ENCODE measurements at places on chromosomes 12 and 14.

DNA sequence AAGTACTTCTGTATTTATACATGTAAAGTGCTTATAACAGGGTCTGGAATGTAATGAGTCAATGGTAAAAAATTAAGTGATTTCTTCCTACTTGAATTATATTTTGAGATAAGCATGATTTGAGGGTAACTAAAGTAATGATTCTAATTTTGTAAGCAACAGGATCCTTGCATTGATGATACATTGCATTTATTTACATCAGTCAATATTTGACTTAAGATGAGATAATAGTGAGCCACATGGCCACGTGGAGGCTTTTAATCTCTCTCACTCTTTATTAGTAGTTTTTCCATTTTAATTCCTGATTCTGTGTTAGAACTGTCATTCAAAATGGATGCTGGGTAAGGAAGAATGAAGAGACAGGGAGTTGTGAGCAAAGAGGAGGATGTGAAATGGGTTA is 298.1 kb upstream of the PRICKLE1 start:
- no peak for DNase-seq

GRCh38 chr12:124456652-124457152 is 110.7 kb downstream of the NCOR2 start:
- no peak for DNase-seq

- no peak for DNase-seq
These were observed 144.9 kb downstream of the SRGAP1 start for GRCh38 chr12:63989301-63989845.

GRCh38 chr12:122669397-122670070 is 33.6 kb downstream of the HCAR2 start:
- DNase-seq, result no peak

GRCh38 chr12:51011955-51012354 is 14.2 kb downstream of the SLC11A2 start:
- DNase-seq, result no peak

DNA sequence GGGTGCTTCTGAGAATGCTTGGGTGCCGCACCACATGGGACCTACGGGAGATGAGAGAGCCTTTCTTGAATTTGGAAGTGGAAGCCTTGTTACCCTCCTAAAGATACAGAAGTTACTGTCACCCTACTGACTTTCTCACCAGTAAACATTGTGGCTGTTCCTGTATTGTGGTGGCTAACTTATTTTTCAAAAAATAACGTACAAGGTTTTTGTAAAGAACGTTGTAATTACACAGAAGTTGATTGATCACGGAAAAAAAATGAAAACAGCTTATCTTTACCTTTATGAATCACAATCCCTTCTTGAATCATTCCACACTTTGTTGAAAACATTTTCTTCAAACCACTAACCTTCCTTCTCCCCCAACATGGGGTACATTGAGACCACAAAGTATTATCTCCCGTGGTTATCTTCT is 22.0 kb upstream of the PPFIBP1 start:
- no peak for DNase-seq

GRCh38 chr12:85155791-85156190 is 119.6 kb downstream of the LRRIQ1 start:
- peak; percentile 18 for DNase-seq

DNA sequence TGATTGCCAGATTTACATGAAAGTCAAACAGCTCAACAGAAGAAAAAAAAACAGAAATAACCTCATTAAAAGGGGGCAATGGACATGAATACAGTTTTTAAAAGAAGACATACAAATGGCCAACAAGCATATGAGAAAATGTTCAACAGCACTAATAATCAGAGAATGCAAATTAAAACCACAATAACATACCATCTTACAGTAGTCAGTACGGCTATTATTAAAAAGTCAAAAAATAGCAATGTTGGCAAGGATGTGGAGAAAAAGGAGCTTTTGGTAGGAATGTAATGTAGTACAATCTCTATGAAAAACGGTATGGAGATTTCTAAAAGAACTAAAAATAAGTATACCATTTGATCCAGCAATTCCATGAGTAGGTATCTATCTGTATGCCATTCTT is 272.1 kb downstream of the CEP128 start:
- no peak for DNase-seq

DNA sequence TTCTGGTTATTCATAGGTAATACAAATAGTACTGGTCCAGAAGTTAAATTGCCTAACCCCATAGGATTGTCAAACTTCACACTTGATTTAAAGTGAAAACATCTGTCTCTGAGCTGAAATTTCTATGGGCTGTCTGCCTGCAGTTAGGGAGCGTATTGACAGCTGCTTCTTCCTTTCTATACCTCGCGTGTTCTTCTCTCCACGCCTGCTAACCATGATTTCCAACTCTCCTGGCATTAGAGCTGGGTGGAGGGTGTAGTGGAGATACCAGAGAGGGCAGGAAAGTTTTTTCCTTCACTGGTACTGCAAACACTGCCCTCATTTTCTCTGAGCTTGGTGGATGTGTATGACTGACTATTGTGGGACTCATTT is 429.0 kb upstream of the FBXO33 start:
- no peak for DNase-seq

GRCh38 chr14:58414845-58415244 is 12.5 kb downstream of the TIMM9 start:
- no peak for DNase-seq

GRCh38 chr14:105865266-105865903 is 339.0 kb downstream of the TMEM121 start:
- no peak for DNase-seq

DNA sequence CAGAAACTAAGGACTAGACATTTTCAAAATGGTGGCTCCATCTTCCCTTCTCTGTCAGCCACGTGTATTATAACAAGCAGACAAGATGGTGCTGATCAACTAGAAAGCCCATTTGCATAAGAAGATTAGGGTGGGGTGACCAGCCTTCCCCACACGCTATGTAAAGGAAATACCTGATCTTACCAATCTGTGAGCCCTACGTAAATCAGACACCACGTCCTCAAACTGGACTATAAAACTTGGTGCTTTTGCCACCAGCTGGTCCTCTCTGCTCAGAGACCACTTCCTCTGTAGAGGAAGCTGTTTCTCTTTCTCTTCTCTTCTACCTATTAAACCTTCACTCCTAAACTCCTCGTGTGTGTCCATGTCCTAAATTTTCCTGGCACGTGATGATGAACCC is 101.1 kb upstream of the PLEKHG7 start:
- DNase-seq, result no peak

- no peak for DNase-seq
These were observed 9.9 kb downstream of the PEBP1 start for GRCh38 chr12:118145798-118146156.

GRCh38 chr12:47022296-47022695 is 57.1 kb upstream of the PCED1B start:
- no peak for DNase-seq

GRCh38 chr12:62400135-62400534 is 66.5 kb upstream of the MON2 start:
- DNase-seq, result no peak

- DNase-seq, result no peak
These were observed 2.6 kb downstream of the MLXIP start for GRCh38 chr12:122081083-122081696.

- no peak for DNase-seq
These were observed 181.1 kb downstream of the MSRB3 start for GRCh38 chr12:65459545-65459944.

- no peak for DNase-seq
These were observed 59.1 kb downstream of the RASSF3 start for GRCh38 chr12:64669270-64669842.

DNA sequence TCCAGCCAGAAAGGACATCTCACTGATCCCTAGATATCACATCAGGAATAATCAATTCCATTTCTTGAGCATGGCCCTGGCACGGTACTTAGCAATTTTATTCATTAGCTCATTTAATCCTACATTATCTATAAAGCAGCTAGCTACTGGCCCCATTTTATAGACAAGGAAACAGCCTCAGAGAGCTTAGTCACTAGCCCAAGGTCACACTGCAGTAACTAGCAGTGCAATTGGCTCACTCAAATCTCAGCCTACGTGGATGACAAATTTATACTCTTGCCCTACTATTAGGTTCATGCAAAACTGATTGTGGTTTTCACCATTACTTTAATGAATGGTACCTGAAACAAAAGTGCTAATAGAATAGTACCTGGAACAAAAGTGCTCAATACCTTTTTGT is 41.7 kb downstream of the NUAK1 start:
- no peak for DNase-seq

GRCh38 chr12:89084751-89085150 is 267.6 kb downstream of the DUSP6 start:
- no peak for DNase-seq

DNA sequence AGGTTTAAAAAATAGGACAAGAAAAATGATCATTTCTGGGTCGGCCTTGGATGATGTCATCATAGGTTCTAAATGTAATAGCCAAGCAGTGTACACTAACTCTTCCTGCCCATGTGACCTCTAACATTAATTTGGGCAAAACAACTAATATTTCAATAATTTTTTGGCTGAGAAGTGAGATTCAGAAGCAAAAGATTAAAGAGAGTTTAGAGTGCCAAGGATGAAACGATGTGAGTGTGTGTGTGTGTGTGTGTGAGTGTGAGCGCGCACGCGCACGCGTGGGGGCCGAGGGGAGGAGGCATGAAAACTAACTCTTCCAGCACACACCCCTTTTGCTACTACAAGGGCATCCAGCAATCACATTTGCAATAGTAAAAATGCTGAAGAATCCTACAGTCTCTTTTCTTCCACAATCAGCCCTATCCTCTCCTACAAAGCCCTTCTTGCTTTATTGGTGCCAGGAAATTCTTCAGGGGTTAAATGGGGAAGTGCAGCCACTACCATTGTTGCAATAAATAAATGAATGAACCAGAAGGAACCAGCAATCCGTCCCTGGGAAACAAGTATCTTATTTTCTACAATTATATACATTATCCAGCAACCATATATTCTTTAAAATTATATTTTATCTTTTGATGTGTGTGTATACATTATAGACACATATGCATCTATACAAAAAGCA is 52.9 kb downstream of the PEBP1 start:
- no peak for DNase-seq

GRCh38 chr12:123395236-123395635 is 11.3 kb downstream of the KMT5A start:
- DNase-seq, result no peak

DNA sequence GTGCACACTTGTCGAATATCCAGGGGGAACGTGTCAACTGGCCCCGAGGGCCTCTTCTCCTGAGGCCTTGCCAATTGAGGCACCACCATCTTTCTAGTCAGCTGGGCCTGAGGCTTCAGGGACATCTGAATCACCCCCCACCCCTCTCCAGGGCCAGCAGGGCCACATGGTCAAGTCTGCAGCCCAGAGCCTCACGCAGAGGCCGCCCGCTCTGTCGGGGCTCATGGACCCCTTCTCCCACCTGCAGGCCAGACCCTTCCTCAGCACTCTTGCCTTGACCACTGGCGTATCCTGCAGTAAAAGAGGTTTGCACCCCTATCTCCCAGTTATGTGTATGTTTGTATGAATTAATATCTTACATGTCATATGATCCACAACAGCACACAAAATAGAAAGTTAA is 182.3 kb downstream of the CALM1 start:
- no peak for DNase-seq

DNA sequence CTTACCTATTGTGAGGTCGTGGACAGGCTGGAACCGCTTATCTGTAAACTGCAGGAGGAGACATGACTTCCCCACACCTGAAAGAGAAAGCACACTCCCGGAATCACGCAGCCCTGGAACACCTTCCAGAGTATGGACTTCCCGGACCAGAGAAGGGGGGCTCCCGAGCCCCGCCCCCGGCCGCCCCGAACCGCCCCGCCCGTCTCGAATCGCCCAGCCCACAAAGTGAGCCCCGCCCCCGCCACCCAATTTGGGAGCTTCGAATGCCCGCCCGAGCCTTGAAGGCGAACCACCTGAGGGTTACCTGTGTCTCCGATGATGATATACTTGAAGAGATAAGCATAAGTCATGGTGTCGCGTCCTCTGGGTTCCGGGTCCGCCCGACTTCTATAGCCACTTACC is 235 bp downstream of the RAB2B start:
- DNase-seq, result no peak

- no peak for DNase-seq
These were observed 198.3 kb upstream of the OTX2 start for GRCh38 chr14:57008534-57008933.

- DNase-seq, result no peak
These were observed 7.3 kb upstream of the HSP90AA1 start for GRCh38 chr14:102094101-102094500.

GRCh38 chr14:69376439-69376838 is 21.7 kb downstream of the ERH start:
- DNase-seq, result no peak

DNA sequence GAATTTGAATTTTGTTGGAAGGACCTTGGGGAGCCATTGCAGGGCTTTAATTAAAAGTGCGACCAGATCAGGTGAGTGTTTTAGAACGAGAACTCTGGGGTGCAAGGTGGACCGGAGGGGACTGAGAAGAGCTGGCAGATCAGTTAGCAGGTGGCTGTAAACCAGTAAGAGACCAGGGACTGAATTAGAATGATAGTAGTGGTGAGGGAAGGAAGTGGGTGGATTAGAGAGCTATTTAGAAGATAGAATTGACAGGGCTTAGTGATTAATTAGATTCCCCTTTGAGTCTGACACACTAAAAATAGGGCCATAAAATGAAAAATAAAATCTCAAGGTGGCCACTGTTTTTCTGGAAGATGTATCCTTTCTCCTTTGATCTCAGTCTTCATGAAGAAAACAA is 44.8 kb downstream of the PLXNC1 start:
- DNase-seq, result no peak

- DNase-seq, result no peak
These were observed 359.8 kb downstream of the ATP23 start for GRCh38 chr12:58301038-58301729.

GRCh38 chr12:48764521-48764920 is 24.4 kb downstream of the ADCY6 start:
- DNase-seq, result no peak

DNA sequence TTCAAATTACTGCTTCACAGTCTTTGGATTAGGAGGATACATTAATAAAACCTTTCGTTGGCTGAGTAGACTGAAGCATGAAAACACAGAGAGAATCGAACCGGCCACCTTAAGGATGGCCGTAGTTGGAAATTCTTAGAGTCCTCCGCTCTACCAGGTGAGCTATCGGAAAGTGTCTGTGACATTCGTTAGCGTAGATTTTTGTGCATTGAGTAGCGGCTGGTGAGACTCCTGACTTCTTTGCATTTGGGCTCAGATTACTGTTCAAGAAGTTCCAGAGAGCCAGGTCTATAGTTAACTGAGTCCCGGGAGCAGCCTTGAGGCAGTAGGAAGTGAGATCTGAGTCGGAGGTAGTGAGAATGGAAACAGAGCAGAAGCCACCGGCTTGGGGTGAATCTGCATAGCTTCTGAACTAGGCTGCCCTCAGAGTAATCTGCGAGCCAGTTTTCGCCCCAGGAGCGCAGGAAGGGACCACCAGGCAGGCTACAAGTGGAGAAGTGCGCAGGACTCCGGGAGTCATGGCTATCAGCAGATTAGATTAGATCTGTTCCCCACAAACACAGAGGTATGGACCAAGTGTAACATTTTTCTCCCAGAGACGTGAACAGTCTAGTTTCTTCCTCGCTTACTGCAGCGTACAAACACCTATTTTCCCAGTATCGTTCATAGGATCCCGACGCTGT is 11.0 kb downstream of the OR6S1 start:
- no peak for DNase-seq

- DNase-seq, result no peak
These were observed 25.9 kb downstream of the UTP20 start for GRCh38 chr12:101305794-101306193.

GRCh38 chr14:68807987-68808386 is 15.1 kb upstream of the ZFP36L1 start:
- no peak for DNase-seq

GRCh38 chr14:96139879-96140278 is 64.8 kb upstream of the BDKRB2 start:
- DNase-seq, result no peak

GRCh38 chr14:90491221-90491885 is 94.5 kb downstream of the CALM1 start:
- DNase-seq, result no peak

Measured in NCI-H2081 treated with DMSO at 0.1 percent for 48 hours (cell line).